ENCODE measurements at places on chromosomes 3 and 15.

DNA sequence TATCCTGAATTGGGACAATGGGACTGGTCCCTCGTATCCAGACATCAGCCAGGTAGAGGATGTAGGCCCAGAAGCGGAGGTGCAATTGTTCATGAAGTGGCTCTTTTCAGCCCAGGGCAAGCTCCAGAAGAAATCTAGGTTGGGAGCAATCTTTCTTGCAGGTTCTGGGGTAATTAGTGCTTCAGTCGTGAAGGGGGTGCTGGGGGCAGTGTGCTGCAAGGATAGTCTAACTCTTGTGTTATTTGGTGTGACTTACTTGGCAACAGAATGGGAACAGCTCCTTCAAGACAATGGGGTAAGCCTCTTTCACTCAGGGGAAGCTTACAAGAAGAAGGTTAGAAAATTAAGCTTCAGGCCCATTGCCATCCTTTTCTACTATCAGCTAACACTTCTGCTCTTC is 273.0 kb downstream of the DIPK2A start:
- no peak for DNase-seq

- DNase-seq = no peak
These were observed 46.4 kb downstream of the TIPARP start for GRCh38 chr3:156720826-156721225.

- DNase-seq = no peak
These were observed 8.1 kb upstream of the TCAIM start for GRCh38 chr3:44330444-44330843.

GRCh38 chr3:161031134-161031533 is 74.0 kb downstream of the B3GALNT1 start:
- DNase-seq = no peak
